Natural killer cell (primary cell): ENCODE measurements at places on chromosomes 5 and 9.

- DNase-seq: no peak
Observed at GRCh38 chr5:100840370-100840769, 62.7 kb downstream of the ST8SIA4 start.

- DNase-seq: no peak
Observed at GRCh38 chr5:138230981-138231589, 18.0 kb upstream of the CDC23 start.

GRCh38 chr9:93466416-93467061 lies 13.2 kb upstream of the FAM120AOS start:
- DNase-seq: no peak

DNA sequence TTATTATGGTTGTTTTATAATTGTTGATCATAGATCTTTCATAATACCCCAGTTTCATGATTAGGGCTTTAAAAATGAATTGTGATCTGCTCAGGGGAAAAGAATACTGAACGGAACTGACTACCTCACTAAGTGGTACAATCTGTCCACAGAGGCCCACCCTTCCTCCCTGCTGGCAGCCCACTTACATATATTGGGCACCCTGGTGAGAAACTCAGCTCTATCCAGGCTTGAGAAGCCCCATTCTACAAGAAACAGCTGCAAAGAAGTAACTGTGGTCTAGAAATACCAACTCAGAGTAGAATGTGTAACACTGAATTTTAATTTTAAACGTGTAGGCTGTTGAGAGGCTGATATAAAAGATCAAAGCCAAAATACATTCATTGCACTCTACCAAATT lies 46.9 kb downstream of the TSSK1B start:
- no peak for DNase-seq

DNA sequence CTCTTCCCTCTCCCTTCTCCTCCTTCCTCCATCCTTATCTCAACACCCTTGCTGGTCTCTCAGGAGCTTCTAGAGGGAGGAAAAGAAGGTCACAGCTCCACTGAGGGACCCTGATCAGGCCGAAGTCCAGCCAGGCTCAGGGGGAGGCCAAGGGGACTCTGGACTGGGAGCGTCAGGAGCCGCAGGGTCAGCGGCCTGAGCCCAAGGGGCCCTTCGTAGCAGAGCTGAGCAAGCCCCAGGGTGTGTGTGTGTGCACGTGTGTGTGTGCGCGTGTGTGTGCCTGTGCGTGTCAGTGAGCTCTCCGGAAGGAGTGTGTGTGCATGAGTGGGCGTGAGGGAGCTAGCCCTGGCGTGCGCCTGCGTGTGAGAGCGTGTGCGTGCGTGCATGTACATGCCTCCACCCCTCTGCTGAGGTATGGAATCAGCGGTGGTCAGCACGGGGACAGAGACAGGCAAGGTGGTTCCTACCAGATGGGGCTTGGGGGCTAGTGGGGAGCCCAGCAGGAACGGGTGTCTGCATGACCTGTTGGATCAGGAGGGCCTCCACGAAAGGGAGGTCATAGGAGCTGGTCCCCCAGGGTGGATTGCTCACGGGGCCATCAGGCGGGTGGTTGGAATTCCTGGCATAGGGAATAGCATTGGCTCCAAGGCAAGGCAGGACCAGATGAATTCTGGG lies 10.0 kb upstream of the AGPAT2 start:
- no peak for DNase-seq

GRCh38 chr9:126615245-126615790 lies 1.6 kb downstream of the LMX1B start:
- DNase-seq: peak; percentile 62

DNA sequence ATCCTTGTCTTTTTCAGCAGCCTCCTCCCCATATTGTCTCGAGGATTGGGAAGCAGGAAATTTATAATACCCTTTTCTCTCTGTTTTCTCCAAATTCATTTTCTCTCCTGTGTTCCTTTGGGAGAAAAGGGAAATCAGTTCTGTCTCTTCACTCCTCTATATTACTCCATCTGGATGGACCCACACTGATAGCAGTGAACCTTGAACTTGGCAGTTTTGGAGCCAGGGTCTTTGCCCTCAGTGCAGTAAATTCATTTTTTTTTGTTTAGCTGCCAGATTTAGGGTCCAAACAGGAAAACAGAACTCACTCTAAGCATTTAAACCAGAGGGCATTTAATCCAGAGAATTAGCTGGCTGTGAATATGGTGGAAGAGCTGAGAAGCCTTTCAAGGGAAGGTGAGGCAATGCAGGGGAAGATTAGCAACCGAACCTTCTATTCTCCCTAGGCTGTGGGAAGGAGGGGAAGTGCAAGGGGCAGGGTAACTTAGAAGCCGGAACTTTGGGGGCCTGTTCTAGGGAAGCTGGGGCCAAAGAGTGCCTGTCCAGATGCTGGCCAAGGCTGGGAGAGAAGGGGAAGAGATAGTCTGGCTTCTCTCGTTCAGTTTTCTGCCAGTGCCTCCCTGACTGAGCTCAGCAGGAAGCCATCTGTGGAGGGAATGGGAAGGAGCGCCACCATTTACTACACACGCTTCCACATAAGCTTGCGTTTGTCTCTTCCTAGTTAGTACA lies 16.3 kb upstream of the NPR2 start:
- no peak for DNase-seq

DNA sequence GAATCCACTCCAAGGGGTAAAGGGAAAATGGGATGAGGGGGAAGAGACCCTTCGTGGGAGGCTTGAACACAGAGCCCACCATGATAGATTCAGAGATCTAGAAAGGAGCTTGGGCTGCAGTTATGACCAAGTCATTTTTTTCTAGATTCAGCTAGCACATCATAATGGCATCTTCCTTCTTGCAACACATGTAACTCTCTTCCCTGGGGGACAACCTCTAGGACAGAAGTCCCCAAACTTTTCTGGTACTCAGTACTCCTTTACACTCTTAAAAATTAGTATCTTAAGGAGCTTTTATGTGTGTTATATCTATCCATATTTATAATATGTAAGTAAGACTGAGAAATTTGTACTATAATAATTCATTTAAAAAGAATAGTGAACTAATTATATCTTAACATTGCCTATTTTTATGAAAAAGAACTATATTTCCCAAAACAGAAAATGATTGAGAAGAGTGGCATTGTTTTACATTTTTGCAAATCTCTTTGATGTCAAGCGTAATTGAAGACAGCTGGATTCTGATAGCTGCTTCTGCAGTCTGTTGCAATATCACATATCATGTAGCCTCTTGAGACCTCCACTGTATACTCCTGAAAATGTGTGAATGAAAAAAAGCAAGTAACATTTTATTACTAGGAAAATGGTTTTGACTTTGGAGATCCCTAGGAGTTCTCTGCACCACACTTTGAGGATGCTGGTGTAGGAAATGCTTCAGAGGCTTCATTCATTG lies 875 bp downstream of the ACO1 start:
- DNase-seq: no peak

GRCh38 chr9:127114606-127115005 lies 7.8 kb downstream of the ANGPTL2 start:
- DNase-seq: no peak

DNA sequence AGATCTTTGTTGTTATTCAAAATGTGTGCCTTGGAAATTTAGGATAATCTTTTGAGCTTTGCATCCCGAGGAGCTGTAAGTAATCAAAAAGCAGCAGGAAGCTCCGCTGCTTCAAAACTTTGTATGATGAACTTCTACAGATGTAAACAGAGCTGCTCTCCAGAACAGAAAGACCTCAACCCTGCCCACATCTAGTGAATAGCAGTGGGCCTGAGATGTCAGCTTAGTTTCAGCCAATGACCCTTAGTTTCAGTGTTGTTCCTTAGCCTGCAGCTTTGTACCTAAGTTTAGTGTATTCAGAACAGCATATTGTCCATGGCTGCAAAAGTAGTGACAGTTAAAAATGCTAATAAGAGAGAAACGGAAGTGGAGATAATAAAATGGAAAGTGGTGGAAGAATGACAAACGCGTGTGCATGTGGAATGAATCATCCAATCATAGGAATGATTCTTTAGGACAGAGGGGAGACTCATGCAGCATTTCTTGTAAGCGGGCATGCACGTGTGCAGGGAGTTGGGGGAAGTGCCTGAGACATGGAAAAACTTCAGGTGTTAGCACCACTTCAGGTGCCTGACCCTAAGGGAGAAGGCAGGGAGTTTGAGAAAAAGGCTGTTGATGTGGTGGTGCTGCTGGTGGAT lies 24.9 kb downstream of the SNX24 start:
- DNase-seq: no peak

GRCh38 chr5:10762776-10763500 lies 1.9 kb upstream of the DAP start:
- DNase-seq: no peak

DNA sequence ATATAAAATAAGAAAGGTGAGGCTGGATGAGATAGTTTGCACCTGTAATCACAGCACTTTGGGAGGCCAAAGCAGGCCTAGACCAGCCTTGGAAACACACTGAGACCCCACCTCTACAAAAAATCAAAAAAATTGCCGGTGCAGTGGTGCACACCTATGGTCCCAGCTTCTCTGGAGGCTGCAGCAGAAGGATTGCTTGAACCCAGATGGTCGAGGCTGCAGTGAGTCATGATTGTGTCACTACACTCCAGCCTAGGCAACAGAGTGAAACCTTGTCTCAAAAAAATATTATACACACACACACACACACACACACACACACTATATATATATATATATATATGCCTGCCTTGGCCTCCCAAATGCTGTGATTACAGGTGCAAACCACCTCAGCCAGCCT lies 1.3 kb downstream of the SLC35D2 start:
- DNase-seq: no peak

DNA sequence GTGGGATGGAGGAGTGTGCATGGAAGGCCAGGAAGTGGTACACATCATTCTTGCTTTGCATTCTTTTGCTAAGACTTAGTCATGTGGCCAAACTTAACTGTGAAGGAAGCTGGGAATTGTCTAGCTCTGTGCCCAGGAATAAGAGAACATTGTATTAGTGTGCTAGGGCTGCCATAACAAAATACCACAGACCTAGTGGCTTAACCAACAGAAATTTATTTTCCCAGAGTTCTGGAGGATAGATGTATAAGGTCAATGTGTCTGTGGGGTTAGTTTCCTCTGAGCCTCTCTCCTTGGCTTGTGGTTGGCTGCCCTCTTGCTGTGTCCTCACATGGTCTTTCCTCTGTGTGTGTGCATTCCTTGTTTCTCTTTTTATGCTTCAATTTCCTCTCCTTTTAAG lies 32.4 kb downstream of the NNT start:
- no peak for DNase-seq

DNA sequence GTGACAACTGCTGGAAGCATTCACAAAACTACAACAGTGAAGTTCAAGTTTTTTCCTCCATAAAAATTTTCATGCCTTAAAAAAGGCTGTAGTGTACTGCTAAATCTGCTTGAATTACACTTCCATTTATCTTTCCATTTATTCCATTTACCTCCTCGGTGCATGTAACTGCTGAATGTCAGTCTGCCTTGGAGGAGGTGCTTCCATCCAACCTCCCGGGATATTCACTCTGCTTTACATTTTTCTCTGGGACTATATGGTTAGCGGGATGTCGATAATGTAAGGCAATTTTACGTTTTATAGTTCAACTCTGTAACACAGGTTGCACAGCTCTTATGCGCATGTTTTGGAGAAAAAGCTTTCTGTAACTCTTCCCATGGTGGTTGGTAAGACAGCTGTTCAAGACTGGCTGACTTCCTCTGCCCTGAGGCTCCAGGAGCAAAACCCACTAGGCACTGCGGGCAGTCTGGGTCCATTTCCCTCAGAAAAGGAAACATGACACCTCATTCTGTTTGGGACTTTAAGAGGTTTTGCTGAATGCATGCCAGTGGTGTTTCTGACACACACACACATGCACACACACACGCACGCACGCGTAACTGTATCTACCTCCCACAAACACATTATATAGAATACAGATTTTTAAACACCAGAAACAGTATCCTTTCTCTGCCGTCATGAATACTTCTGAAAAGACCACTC lies 66.1 kb downstream of the SPTLC1 start:
- DNase-seq: no peak

GRCh38 chr9:98568909-98569469 lies 139.7 kb downstream of the GABBR2 start:
- no peak for DNase-seq

- peak; percentile 60 for DNase-seq
Observed at GRCh38 chr9:69919461-69920061, 98.9 kb downstream of the CFAP95 start.

DNA sequence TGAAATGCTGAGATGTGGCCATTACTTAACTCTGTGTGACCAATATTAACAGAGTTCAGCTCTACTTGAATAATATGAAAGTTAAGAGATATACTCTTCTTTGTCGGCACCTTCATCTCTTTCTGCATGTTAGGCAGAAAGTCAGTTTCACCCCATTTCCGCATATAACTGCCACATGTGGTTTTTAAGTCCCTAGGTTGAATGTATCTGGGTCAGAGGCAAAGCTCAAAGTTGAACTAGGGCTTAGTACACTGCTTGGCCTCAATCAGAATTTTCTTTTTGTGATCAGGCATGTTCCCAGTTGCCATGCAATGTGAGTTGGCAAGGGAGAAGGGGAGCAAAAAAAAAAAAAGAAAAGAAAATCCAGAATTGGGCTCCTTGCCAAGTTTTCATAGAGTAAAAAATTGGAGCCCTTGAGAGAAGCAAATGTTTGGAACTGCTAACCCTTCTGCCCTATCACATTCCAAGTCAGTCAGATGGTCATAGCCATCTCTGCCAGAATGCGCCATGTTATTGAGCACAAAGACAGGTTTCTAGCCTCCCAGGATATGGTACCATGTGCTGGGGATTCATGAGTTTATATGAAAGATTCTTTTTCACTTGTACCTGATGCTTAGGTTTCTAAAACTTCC lies 251.2 kb upstream of the RORB start:
- DNase-seq: peak; percentile 65

DNA sequence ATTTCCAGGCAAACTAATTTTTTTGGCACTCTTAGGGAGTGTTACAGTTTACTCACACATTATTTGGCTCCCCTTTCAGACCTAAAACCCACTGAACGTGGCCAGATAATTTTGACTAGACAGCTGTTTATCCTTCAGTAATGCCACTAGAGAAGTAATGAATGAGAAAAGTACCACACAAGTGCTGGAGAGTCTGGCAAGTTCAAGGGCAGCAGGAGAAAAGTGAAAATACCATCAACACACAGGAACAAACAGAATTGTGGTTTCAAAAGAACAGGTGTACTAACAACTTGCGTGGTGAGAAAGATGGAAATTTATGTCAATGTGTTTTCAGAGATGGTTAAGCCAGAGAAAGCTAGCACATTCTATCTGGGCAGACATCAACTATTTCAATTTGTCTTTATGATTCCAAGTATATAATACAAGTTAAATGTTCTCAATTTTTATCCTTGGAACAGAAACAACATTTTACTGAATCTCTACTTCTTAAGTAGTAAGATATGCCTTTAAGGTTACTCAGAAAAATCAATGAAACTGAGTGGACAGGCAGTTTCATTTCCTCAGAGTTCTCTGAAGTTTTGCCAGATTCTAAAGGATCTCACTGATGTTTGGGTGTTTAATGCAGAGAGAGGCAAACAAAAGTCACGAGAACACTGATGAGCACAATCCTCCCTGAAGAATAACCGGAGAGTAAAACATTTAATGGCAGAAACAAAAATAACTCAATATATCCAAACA lies 91.0 kb downstream of the ARSB start:
- DNase-seq: no peak
